Pulmonary artery endothelial cell (primary cell): ENCODE measurements at places on chromosomes 7 and 10.

DNA sequence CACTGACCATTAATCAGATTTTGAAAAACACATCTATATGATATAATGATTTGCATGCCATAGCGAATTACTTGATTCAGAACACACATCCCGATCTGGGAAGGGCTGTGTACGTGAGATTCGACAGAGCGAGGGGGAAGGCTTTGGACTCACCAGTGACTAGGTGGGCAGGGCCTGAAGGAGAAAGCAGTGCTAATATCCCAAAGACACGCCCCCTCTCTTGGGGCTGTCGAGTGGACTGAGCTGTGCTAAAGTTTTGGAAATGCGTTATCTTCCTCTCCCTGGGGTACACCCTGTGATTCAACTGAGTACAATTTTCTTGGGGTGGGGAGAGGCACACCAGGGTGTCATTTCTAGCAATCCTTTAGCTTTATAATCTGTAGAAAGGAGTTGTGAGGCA, 1.8 kb downstream of the LRRC17 start:
- no peak for DNase-seq

- no peak for DNase-seq
Measured at GRCh38 chr7:91431601-91432000, 167.4 kb downstream of the FZD1 start.

DNA sequence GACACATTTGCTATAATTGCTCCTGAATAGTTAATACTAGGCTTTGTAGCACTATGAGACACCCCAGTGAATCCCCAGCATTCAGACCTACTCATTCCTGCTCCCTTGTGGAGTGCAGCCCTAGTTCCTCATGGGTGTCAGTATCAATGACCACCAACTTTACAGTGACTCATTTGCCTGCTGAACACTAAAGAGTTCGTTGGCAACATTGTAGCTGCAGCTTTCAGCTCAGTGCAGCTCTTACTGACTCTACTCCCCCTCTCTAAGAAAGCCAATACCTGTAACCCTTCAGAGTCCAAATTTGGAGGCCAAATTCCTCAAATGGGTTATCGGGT, 127.1 kb upstream of the MTPN start:
- no peak for DNase-seq

GRCh38 chr10:25811052-25811685, 122.9 kb upstream of the MYO3A start:
- no peak for DNase-seq

DNA sequence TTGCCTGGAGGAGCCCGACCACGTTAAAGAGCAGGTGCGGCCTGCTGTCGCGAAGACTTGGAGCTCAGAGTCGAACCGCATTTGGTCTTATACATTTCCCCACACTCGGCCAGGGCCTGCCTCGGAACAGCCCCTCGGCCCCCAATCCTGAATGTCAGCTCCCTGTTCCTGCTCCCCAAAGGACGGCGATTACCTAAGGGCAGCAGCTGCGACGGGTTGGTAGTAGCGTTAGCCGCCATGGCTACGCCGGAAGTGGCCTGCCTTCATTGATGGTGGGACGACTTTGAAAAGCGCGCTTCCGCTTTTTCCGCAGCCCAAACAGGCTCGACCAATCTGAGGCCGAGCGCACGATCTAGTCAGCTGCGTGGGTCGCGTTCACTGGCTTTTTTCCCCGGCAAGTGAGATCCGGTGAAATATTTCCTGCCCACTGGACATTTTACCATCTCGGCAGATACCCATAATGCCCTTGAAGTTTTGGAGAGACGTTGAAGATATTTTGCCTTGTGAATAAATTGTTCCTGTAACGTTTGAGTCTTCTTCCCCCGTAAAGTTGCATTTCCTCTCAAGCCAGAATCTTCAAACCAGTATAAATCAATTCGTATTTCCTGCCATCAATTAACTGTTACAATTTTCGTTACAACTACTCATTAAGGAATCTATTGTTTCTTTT, at the start of gene LSM5:
LSM5 (minus strand) TSS at position 254 of the 670 bp plus-strand sequence; CDS start at position 239, 15 bp downstream.
- DNase-seq, result peak; percentile 84
